ENCODE measurements at places on chromosomes 13 and 19.
A peak's percentile ranks its signal among the peaks of the same experiment; 100 is the strongest.

GRCh38 chr19:24177686-24178085 is 90.7 kb downstream of the ZNF254 start:
- no peak for DNase-seq

- DNase-seq = no peak
Measured at GRCh38 chr13:36820222-36820621, 1.2 kb downstream of the RFXAP start.

DNA sequence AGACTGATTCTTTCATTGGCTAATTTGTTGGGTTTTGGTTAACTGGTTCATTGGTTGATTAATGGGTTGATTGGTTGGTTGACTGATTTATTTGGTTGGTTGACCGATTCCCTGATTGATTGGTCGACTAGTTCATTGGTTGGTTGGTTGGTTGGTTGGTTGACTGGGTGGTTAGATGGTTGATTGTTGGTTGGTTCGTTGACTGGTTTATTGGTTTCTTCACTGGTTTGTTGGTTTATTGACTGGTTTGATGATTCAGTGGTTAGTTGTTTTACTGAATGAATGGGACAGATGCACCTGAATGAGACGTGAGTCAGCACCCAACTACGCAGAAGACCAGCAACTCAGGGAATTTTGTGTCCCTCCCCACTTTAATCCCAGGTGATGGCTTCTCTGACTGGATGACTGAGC is 2.7 kb upstream of the NUP62 start:
- DNase-seq = no peak

- no peak for DNase-seq
Measured at GRCh38 chr13:27001705-27002104, 169.9 kb downstream of the USP12 start.

- peak; percentile 85 for DNase-seq
Measured at GRCh38 chr19:18594096-18594823, 5.7 kb downstream of the REX1BD start.

DNA sequence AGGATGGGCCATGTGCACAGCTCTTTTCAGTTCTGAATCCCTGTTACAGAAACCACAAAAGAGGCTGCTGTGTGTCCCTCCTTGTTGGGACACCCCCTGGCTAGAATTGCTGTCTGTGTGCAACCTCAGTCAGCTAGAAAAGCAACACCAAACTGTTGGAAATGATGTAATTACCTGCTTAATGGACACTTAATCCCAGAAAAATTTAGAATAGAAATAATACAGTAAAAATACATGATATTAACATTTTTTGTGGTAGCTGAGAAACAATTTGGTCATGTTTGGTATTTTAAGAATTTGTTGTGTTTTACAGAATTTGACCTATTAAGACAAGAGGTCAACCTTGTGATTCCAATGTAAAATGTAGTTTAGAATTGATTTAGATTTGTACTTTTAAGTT is 46.8 kb downstream of the FAM124A start:
- DNase-seq = no peak

GRCh38 chr13:102203718-102204117 is 198.1 kb downstream of the FGF14 start:
- DNase-seq = no peak

DNA sequence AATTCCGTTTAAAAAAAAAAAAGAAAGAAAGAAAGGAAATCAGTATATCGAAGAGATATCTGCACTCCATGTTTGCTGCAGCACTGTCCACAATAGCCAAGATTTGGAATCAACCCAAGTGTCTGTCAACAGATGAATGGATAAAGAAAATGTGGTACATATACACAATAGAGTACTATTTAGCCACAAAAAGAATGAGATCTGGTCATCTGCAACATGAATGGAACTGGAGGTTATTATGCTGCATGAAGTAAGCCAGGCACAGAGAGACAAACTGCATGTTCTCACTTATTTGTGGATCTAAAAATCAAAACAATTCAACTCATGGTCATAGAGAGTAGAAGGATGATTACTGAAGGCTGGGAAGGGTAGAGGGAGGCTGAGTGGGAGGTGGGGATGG is 16.3 kb downstream of the ZNF565 start:
- DNase-seq = no peak

GRCh38 chr13:29722415-29722814 is 126.9 kb upstream of the SLC7A1 start:
- no peak for DNase-seq

DNA sequence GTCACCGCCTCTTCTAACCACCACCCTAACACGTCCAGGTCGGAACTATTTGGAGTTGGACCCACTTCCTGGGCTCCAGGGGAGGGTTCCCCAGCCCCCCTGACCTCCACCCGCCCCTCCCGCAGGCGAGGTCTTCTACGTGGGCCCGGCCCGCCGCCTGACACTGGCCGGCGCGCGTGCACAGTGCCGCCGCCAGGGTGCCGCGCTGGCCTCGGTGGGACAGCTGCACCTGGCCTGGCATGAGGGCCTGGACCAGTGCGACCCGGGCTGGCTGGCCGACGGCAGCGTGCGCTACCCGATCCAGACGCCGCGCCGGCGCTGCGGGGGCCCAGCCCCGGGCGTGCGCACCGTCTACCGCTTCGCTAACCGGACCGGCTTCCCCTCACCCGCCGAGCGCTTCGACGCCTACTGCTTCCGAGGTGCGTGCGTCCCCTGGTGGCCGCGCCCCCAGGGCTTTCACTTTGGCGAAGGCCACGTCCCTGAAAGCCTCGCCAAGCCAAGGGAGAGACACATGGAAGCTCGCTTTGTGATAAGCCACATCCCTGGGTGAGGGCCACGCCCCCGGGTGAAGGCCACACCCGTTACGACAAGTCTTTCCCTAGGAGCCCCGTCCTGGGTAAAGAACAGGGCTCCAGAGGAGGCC is 13.2 kb downstream of the NCAN start:
- DNase-seq = peak; percentile 30

DNA sequence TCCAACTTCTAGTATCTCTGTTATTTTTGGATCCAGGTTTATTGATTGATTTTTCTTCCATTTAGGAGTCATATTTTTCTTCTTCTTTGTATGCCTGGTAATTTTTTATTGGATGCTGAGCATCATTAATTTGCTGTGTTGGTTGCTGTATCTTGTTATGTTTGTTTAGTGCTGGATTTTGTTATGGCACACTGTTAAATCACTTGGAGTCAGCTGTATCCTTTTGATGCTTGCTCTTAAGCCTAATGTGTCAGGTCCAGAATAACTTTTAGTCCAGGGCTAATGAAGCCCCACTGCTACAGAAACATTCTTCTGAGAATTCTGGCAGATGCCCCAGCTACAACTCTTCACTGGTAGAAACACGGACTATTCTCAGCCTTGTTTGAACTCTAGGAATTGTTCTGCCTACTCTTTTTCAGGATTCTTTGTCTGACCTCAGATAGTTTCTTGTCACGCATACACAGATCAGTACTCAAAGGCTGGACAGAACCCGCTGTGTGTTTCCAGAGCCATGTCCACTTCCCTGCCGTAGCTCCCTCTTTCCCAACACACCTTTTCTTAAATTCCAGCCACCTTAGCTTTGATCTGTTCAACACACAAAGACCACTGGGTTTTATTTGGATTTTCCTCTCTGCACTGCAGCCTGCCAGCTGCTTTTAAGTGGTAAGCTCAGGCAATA is 137.1 kb upstream of the WASF3 start:
- DNase-seq = no peak

- no peak for DNase-seq
Measured at GRCh38 chr13:112454648-112455334, 78.6 kb downstream of the SPACA7 start.

DNA sequence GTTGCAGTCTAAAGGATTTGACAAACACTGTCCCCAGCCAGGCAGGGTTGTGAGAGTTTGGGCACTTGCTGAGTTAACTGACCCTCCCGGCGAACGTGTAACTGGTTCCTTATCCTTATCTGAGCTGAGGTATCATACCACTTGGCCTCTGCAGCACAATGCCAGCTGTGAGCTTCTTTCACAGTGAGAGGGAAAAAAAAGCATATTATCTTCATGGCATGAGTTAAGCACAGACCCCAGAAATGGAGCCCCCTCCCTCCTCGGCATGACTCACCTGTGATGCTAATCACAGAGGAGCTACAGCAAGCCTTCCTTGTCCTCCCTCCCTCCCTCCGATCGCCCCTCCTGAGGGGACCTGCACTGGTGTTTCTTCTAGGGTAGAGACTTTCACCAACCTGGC is 60.5 kb downstream of the EFNB2 start:
- DNase-seq = no peak

DNA sequence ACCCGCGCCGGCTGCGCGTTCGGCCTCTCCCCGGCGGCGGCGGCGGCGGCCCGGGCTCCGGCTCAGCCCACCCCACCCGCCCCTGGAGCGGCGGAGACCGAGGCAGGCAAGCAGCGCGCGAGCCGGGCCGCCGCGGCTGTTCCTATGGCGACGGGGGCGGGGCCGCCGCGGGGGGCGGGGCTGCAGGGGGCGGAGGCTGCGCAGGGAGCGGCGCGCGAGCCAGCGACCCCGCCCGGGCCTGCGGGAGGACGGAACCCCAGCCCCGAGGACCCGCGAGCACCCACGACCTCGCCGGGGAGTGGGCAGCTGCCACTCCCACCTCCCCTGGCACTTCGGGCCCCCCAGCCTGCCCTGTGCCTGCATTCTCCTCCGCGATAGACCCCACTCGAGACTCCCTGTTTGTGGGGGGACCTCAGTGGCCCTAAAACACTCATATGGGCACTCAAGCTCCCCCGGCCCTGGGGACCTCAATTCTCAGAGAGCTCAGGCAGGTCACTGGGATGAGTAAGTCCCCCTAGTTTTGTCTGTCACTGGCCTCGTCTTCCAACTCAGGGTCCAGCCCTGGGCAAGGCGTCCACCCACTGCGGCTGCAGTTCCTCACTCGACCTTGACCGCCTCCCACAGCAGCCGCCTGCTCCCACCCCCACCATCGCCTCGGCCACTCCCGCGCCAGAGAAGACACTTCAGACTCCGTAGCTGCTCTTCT is at the start of gene CTXN1:
Gene CTXN1 (minus strand): TSS at position 115 of the 706 bp plus-strand sequence. CDS start 597 bp downstream, outside the sequence.
- DNase-seq = peak; percentile 84

DNA sequence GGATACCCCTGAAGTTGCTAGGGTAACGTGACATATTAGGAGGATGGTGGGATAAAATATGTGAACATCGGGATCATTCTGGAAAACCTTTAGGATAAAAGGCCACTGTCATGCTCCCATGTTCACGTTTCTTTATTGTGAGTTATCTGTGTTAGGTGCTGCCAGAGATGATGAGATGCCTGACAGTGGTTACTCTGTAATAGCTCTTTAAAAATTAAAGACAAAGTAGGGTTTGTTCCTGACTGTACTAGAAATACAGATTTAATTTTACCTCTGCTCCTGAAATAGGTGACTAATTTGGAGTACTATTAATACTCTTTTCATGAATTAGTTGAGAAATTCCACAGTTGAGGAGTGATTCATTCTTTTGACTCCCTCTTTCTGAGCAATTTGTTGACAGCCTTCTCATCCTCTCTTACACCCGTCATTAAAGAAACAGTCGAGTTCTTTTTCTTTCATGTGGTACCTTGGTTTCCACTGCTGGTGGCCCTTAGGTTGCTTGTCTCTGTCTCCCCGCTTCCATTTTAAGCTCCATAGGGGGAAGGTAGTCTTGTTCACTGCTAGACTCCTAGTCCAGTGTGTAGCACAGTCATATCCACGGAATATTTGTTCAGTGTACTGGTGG is 28.4 kb downstream of the SAE1 start:
- no peak for DNase-seq

GRCh38 chr19:48638831-48639381 is 1.7 kb upstream of the DBP start:
- DNase-seq = peak; percentile 57

DNA sequence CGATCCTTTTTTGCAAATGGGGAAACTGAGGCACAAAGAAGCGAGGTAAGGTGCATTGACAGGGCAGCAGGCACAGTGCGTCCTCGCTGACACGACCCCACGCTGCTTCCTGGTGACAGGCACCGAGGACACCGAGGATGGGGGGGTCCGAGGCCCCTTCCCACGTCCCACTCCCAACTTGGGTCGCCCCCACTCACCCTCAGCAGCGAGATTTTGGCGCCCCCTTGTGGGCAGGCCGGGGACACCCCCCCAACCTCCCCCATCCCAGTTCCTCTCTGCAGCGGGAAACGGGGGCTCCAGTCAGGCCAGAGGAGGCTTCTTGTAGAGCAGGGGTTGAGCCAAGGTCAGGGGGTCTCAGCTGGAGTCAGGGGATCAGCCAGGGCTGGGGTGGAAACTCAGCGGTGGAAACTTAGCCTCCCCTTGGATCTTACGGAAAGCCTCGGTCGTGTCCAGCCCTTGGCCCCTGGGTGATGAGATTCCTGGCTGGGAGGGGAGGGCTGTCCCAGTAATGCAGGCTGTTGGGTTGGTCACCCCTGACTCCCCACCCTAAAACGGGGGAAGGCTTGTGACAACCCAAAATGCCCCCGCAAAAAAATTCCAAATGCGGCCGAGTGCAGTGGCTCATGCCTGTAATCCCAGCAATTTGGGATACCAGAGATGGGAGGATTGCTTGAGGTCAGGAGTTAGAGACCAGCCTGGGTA is 8.2 kb downstream of the SMIM24 start:
- DNase-seq = no peak

GRCh38 chr19:19422156-19422555 is 16.7 kb downstream of the GATAD2A start:
- no peak for DNase-seq

GRCh38 chr13:73173279-73173811 is 114.5 kb downstream of the KLF5 start:
- DNase-seq = no peak

GRCh38 chr19:48230555-48231129 is 25.1 kb downstream of the CARD8 start:
- no peak for DNase-seq

- DNase-seq = no peak
Measured at GRCh38 chr19:54523403-54523802, 20.8 kb downstream of the LAIR2 start.

- no peak for DNase-seq
Measured at GRCh38 chr13:20472531-20472930, 53.1 kb downstream of the CRYL1 start.

- DNase-seq = no peak
Measured at GRCh38 chr19:47152632-47153031, 22.0 kb downstream of the SAE1 start.

GRCh38 chr13:76764429-76764828 is 121.8 kb downstream of the KCTD12 start:
- peak; percentile 19 for DNase-seq

DNA sequence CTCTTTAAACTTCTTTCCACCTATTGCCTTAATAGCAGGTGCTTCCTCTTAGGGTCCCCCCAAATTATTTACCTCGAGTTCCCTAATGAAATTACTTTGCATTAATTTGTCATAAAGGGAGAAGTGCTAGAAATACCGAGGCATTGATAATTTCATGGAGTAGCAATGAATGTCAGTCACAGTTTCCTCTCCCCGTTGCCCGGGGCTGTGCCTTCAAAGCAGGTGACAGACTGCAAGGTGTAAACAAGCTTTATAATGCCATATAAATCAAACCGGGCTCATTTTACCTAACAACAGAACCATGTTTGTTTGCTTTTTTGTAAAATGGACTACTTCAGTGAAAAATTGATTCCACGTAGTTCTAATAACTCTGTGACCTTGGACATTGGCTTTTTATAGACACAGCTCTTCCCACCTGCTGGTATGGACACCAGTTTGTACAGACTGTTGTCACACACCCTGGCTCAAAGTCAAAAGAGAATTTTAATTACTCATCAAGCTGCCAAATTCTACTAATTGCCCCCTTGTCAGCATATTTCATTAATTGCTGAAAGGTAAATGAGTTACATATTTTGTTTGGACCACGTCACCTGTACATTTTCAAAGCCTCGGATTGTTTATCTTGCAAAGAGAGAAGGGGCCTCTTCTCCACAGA is 171.1 kb downstream of the STK24 start:
- no peak for DNase-seq

- DNase-seq = no peak
Measured at GRCh38 chr13:54004026-54004699, 975.5 kb downstream of the OLFM4 start.
